ENCODE measurements at places on chromosomes 12 and 14.

GRCh38 chr12:7061138-7061537 lies 620 bp downstream of the C1S start:
- DNase-seq, result no peak

GRCh38 chr12:62933220-62933601 lies 1.7 kb downstream of the PPM1H start:
- DNase-seq, result no peak

- DNase-seq, result no peak
These were observed 685 bp downstream of the GRIN2B start for GRCh38 chr12:13980538-13981295.

- DNase-seq, result no peak
These were observed 146.8 kb downstream of the C12orf42 start for GRCh38 chr12:103348935-103349334.

DNA sequence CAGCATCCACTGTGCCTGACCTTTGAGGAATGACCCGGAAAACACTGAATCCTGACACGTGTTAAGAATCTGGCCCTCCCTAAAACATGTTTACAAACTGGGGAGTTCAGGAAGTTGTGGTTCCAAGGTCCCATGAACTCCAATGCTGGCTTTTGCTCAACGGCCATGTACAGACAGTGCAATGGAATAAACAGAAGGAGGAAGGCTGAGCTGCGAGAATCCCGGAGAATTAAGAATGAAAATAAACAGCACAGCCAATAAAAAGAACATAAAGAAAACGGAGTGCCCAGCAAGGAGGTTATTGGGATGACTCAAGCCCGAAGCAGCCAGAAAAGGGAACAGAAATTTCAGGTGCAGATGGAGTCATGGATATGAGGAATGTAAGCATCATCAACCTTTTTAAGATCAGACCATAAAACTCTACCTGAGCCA lies 32.3 kb downstream of the BCL11B start:
- peak; percentile 54 for DNase-seq

Data from fibroblast of skin of right quadriceps (primary cell).